Effector memory CD8-positive, alpha-beta T cell (primary cell): ENCODE measurements at places on chromosomes 2 and 18.

DNA sequence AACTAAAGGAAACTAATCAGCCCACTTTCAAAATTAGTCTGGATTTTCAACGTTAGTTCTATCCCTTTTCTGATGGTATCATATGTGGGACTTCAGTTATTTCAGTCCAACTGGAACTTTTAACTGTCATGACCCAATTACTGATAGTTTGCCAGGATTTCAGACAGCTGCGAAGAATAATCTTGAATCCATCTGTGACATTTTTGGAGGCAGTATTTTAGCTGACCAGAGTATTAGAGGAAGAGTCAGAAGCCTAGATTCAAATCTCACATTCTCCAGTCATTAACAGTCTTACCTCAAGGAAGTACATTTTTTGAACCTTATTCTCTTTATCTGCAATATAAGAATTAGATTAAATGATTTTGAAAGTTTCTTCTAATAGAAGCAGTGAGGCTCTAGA is 81.3 kb downstream of the PTRHD1 start:
- no peak for DNase-seq

DNA sequence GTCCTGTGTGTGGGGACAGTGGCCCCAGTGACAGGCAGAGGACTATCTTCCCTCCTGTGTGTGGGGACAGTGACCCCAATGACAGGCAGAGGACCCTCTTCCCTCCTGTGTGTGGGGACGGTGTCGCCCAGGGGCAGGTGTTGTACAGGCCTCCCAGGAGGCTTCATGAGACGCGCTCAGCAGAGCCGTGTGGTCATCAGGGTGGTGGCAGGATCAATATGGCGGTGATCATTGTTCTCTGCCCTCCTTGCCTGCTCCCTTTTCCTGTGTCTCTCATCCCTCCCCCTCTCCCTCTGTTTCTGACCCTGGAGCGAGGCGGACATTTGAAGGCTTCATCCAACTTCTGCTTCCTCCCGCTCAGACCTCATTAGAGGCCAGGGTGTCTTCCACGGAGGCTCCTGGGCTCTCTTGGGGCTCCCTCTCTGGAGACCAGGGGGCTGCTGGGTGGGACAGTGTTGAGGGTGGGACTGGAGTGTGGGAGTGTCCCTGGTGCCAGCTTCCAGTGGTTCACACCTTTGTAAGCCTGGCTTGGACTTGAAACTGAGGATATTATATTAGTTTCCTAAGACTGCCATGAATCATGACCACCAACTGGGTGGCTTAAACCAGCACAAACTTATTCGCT is 59.5 kb downstream of the ACKR3 start:
- no peak for DNase-seq

GRCh38 chr18:3250237-3251107 is 2.9 kb downstream of the MYL12A start:
- no peak for DNase-seq

- DNase-seq, result no peak
Measured at GRCh38 chr2:164260506-164260905, 360.8 kb downstream of the GRB14 start.

GRCh38 chr2:134275058-134275862 is 21.4 kb downstream of the MGAT5 start:
- DNase-seq, result peak; percentile 8

DNA sequence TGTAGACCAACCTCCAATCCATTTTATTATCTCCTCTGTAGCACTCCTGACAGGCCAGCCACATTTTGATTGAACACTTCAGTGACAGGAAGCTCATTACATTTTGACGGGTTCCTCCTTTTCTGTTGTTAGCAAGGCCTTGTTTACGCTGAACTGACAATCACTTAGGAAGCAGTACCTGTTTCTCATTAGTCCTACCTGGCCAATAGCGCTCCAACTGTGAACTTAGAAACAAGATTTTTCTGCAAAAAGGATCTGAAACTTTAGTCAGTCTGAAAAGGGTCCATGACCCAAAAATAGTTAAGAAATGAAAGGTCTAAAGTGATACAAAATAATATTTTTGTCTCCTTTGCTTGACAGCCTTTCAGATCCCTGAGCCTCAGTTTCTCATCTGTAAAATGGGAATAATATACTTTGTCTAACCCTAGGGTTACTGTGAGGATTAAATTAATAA is 119.6 kb upstream of the MSTN start:
- no peak for DNase-seq

- DNase-seq, result no peak
Measured at GRCh38 chr18:71398531-71398930, 1109.7 kb downstream of the SOCS6 start.

- no peak for DNase-seq
Measured at GRCh38 chr2:165961818-165962217, 8.2 kb upstream of the TTC21B start.

GRCh38 chr2:69770193-69770702 is 28.3 kb downstream of the ANXA4 start:
- DNase-seq, result no peak

DNA sequence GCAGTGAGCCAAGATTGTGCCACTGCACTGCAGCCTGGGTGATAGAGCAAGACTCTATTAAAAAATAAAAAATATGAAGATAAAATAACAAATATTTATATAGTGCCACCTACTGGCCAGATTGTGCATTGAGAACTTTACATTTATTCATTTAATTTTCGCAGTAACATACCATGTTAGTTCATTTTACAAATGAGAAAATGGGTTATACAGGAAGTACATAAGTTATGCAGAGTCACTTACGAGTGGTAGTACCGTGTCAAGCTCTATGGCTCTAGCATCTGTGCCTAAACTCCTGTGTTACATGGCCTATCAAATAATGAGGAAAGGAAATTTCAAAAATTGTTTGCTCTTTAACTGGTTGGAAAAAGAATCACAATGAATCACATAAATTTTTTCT is 27.9 kb downstream of the RIF1 start:
- DNase-seq, result peak; percentile 30

- DNase-seq, result no peak
Measured at GRCh38 chr18:49904871-49905555, 91.7 kb upstream of the ACAA2 start.

DNA sequence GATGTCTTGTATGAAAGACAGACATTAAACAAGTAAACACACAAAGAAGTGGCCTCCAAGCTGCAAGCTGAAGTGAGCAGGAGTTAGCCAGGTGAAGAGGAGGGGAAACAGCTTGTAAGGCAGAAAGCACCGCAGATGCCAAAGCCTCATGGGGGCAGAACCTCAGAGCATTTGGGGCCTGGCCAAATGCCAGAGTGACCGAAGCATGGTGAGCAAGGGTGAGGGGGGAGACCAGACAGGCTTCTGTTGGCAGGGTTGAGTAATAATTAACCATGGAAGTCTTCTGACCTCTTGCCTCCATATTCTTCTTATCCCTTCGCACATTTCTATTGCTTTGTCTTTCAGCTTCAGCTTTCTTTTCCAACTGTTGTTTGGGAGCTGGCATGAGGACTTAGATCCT is 5.6 kb downstream of the QPCT start:
- no peak for DNase-seq

- no peak for DNase-seq
Measured at GRCh38 chr2:70923378-70924015, 12.2 kb upstream of the ATP6V1B1 start.

- no peak for DNase-seq
Measured at GRCh38 chr2:107064750-107065149, 178.8 kb upstream of the ST6GAL2 start.

- no peak for DNase-seq
Measured at GRCh38 chr2:101610750-101611315, 86.7 kb upstream of the MAP4K4 start.

DNA sequence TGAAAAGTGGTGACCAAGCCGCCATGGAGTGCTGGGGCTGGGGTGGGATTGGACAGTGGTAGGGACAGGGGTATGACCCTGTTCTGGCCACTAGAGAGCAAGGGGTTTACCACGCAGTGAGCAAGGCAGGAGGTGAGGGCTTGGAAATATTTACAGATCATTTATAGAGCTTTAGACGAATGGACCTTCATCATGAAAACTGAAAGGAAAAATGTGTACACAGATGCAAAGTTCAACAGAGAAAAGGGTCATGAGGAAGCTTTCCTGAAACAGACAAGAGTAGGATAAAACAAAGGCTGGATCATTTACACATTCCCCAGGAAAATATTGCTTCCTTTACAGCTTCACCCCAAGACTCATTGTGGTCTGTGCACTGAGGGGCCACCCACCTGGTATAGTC is 130.5 kb upstream of the SMAD2 start:
- no peak for DNase-seq

- DNase-seq, result no peak
Measured at GRCh38 chr2:71589763-71590162, 136.4 kb downstream of the DYSF start.

GRCh38 chr2:170694316-170694715 is 20.8 kb upstream of the SP5 start:
- DNase-seq, result no peak

- peak; percentile 79 for DNase-seq
Measured at GRCh38 chr2:161308178-161308955, at the start of gene PSMD14. Gene PSMD14, plus strand, starts transcription at chr2:161308425. Its CDS starts 10,401 bp downstream, at chr2:161318826.

- no peak for DNase-seq
Measured at GRCh38 chr18:36128530-36128870, 640 bp downstream of the SLC39A6 start.

DNA sequence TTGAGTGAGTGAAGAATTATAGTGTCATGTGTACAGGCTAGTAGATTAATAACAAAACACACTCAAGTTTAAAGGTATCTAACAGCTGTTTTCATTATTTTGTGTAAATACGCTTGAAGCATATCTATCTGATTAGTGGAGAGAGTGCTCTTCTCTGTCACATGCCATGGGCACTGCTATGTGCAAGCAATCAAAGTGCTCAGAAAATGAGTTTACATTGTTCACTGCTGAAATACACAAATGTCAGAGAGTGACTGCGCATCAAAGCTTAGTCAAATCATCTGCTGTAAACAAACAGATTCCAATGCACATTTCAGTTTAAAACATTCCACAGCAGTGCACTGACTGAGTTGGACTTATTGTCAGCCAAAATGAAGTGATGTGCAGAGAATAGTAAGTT is 423.4 kb downstream of the ZEB2 start:
- no peak for DNase-seq

- no peak for DNase-seq
Measured at GRCh38 chr18:59140302-59140885, 710 bp downstream of the SEC11C start.

DNA sequence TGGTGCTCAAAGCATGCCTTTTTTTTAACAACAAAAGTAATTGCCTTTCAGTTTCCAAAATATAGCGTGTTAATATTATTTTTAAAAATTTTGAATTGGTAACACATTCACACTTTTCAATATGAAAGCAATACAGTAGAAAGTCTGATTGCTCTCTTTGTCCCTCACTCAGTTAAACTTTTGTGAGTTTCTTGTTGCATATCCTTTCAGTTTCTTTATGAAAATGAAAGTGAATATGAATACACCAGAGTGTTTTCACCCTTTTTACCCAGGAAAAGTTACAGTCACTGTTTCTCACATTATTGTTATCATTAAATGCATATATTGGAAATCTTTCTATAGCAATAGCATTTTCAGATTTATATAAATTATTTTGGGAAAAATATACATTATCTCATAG is 377.4 kb upstream of the CRIM1 start:
- no peak for DNase-seq

- no peak for DNase-seq
Measured at GRCh38 chr2:31414601-31415241, at the start of gene XDH. Gene XDH, minus strand, starts transcription at chr2:31414742. Its CDS starts 76 bp downstream, at chr2:31414666.

- no peak for DNase-seq
Measured at GRCh38 chr2:464562-465309, 176.8 kb upstream of the ALKAL2 start.

- DNase-seq, result no peak
Measured at GRCh38 chr18:11167778-11168177, 18.4 kb upstream of the PIEZO2 start.

GRCh38 chr2:59930430-59930829 is 623.0 kb downstream of the BCL11A start:
- no peak for DNase-seq

DNA sequence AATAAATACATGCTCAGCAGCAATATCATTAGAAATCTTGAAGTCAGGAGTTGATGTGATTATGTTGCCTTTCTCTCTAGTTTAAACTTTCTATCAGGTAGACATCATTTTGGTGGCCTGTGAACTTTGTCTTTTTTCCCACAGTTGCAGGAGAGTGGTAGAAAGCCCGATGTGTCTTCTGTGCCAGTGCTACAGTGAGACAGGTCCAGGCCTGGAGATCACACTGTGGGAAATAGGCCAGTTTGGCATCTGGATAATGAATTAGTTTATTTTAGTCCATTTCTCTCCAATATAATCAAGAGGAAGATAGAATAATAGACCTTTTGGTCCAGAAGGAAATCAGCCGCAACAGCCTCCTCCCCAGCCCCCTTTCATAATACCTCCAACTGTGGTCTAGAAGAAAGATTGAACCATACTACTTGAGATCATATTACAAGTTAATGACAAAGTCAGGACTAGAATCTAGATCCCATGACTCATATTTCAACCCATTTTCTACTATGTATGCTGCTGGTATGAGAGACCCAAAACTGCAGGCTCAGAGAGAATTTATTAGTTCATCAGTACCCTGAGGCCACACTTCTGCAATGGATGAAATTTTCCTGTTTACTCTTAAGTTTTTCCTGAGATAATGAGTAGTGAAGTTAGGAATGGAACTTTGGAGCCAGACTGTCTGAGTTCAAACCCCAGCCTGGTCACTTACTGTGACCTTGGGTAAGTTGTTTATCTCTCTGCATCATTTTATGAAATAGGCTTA is 20.6 kb downstream of the KCMF1 start:
- DNase-seq, result no peak
